ENCODE measurements at places on chromosomes 12 and 14. TPM values are rescaled to one million over a fixed set of nuclear protein-coding genes. Genes with fewer than 3 reads are reported as not detected.

GRCh38 chr12:15152456-15152855, 68.8 kb downstream of the RERG start:
- peak; percentile 72 for DNase-seq

Gene VASH1
- total RNA-seq = 28.4 TPM

- DNase-seq = no peak
Measured at GRCh38 chr12:122944605-122945592, 21.4 kb downstream of the ABCB9 start.

- no peak for DNase-seq
Measured at GRCh38 chr14:101186992-101187815, 283.7 kb upstream of the RTL1 start.

GRCh38 chr14:102779084-102779462, 1.8 kb downstream of the TRAF3 start:
- no peak for DNase-seq

- no peak for DNase-seq
Measured at GRCh38 chr12:26727482-26728204, 105.4 kb downstream of the ITPR2 start.

Gene SRGAP1
- 5.5 TPM for total RNA-seq
